Stimulated activated CD4-positive, alpha-beta T cell treated with anti-CD3 and anti-CD28 coated beads, TNF-alpha, amount 100 ng/mL, for 1 hour (primary cell): ENCODE measurements at places on chromosomes 2 and 18.

DNA sequence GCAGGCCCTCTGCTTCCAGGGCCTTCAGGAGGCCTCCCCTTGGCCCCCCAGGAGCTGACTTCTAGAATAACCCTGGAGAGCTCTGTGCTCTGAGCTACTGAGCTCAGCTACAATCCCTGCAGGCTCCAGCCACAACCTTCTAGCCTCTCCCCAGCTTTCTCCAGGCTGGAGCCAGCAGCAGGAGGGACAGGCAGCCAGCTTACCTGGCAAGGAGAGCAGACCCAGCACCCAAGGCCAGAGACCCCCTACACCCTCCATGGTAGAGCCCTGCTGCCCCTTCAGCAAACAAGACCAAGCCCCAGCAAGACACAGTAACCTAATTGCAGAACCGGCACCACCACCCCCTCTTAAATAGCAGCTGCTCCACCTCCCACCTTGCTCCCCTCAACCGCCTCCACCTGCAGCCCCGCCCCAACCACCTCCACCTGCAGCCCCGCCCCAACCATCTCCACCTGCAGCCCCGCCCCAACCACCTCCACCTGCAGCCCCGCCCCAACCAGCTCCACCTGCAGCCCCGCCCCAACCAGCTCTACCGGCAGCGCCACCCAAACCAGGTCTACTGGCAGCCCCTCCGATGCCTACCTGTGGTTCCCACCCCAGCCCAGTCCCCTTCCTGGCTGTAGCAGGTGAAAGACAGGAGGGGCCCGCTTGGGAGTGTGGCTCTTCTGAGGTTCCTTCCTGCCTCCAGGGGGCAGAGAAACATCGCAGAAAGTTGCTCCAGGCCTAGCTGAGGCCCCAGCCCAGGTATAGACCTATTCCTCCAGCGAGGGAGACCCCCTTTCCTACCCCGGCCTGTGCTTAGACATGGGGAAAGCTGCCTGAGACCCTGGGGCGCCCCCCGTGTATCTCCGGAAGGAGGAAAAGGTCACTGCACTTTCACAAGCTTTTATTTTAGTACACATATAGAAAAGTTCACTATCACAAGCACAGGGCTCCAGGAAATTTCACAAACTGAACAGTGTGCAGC lies at the start of gene ASTL:
ASTL (minus strand) TSS at position 324 of the 967 bp plus-strand sequence; CDS start at position 258, 66 bp downstream.
- DNase-seq = no peak

DNA sequence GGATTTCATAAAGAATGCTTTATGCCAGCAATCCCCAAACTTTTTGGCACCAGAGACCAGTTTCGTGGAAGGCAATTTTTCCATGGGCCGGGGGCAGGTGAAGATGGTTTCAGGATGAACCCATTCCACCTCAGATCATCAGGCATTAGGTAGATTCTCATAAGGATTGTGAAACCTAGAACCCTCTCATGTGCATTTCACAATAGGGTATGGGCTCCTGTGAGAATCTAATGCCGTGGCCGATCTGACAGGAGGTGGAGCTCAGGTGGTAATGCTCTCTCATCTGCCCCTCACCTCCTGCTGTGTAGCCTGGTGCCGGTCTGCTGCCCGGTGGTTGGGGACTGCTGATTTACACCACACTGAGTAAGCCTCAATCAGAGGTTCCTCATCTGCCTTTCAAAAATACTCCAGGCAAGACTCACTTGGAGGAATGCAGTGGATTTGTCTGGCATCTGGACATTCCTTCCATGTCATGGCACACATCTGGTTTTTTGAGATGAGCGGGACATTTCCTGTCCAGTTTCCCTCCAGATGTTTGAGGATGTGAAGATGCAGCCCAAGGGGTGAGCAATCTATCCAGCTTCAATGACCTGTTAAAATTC lies 185.8 kb downstream of the VAPA start:
- DNase-seq = no peak

DNA sequence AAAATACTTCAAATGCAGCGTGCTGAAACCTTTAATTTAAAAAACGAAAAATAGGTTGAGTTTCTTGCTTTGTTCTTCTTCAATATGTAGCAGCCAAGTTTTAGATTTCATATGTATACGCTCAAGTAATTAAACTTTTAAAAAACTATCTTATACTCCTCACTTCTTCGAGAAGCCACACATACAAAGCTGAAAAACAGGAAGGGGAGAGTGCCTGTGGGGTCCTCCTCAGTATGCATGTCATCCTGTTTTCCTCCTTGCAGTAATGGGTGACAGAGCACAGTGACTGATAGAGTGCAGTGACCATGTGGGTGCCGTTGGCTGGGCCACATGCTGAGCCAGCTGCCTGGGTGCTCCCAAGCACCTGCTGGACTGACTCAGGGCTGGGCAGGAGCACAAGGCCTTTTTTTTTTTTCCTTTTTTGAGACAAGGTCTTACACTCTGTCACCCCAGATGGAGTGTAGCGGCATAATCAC lies 33.3 kb downstream of the UXS1 start:
- DNase-seq = no peak

DNA sequence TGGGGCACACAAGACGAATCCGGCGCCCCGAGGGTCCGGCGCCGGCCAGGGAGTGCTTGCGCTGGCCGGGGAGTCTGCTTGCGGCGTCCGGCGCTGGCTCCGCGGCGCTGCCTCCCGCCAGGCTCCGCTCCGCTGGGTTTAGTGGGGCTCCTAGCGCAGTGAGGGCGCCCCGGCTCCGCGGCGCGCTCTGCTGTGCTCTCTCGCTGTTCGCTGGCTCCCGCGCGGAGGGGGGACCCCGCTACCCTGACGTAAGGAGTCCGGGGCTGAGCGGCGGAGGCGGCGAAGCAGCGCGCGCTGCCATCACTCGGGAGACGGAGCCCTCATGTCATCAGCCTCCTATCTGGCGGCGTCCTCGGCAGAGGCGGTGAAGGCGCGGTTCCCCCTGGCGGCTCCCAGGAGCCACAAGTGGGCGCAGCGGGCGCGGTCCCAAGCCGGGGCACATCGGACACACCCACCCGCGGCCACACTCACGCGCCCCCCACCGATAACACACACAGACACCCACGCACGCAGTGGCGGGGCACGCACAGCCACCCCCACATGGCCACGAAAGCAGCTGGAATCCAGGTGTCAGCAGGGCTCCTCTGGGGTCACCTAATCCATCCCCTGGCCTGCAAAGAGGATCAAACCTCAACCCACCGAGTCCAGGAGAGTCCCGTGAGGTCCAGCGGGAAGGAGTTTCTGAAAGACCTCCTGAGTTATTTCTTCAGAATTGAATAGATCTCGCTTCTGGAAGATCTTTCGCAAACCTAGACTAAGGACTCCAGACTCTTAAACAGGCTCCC lies at the start of gene C1QL2:
C1QL2 (minus strand) TSS at position 189 of the 785 bp plus-strand sequence. CDS start 482 bp downstream, outside the sequence.
- DNase-seq = no peak

DNA sequence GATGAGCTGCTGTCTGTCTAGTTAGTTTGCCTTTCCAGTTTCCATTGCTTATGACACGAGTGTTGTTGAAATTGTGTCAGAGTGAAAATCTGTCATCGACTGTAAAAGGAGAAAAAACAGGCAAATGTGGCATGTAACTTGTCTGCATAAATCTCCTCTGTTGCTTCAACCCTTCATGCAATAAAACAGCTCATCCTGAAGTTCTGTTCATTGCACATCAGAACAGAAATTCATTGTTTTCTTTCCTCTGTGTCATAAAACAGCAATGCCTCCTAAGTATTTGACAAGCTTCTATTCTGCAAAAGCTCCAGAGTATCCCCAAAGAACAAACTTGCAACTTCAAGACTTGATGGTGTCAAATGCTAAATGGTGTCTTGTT lies 432.1 kb downstream of the MEIS1 start:
- DNase-seq = no peak

DNA sequence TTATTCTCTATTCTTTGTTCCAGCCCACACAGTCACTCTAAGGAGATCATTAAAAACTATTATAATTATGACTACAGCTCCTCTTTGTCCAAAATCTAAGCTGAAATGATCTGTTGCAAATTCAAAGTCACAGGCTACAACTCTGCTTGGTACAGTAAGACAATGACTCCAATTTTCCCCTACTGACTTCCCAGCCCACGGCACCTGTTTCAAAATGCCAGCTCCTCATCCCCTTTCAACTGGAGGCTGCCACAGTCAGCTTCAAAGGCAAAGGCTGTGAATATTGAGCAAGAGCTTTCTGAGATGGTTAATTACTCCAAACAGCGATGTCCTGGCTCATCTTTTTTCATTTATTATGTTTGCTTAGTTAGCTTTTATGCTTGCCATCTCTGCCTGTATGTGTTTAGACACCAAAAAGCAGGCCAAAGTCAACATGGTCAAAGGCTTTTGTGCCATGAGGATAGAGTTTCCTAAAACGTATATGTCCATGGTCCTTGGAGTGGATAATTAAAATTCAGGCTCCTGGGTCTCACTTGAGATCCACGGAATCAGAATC lies 141.1 kb downstream of the DOCK10 start:
- no peak for DNase-seq

GRCh38 chr2:208392300-208392699 lies 14.3 kb upstream of the PTH2R start:
- DNase-seq = no peak

DNA sequence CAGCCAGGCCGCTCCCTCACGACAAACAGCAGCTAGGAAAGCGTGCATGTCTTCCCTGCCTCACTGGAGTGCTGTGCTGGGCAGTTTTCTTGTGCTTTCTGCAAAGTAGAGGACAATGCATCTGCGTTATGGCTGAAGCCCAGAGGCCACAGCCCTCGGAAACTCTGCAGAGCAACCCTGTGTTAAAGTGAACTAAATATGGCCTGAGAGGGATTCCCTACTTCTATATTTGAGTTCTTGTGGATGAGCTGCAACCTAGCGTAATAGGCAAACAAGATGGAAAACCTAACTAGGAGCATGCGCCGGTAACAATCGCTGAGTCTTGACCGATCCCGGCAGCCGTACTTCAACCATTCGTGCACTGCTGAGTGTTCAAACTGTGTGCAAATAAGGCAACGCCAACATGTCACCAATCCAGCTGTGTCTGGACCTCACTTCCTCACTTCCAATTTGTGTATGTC lies 471.9 kb upstream of the HS6ST1 start:
- no peak for DNase-seq

GRCh38 chr2:108621687-108622681 lies 87.7 kb downstream of the LIMS1 start:
- DNase-seq = no peak

DNA sequence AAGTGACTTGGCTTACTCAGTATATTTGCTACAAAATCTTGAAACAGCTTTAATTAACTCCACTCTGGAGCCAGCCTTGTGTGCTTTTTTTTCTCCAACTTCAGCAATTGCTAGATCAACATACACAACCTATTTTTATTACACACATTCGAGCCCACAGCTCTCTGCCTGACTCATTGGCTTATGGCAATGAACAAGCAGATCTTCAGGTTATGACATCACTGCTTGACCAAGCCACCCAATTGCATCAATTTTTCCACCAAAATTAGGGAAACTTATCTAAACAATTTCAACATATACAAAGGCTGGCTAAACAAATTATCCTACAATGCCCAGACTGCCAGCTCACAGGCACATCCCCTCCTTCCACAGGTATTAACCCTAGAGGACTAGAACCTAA lies 39.6 kb upstream of the PDK1 start:
- no peak for DNase-seq

- no peak for DNase-seq
Measured at GRCh38 chr2:160044728-160045127, 17.7 kb downstream of the PLA2R1 start.

DNA sequence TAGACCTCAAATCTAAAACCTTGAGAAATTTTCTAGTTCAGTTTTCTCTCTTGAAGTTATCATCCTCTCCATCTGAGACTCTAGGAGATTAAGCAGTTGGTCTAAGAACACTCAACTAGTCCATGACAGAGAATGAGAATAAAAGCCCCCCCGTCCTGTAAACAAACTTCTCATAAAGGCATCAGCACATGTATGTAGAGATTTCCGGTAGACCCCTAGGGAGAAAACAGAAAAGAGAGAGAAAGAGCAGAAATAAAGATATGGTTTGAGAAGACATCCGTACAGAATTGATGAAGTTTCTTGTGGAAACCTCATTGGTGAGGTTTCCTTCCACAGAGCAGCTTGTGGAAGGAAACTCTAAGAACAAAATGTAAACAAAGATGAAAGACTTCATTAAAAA lies 3.2 kb upstream of the GPR155 start:
- no peak for DNase-seq

DNA sequence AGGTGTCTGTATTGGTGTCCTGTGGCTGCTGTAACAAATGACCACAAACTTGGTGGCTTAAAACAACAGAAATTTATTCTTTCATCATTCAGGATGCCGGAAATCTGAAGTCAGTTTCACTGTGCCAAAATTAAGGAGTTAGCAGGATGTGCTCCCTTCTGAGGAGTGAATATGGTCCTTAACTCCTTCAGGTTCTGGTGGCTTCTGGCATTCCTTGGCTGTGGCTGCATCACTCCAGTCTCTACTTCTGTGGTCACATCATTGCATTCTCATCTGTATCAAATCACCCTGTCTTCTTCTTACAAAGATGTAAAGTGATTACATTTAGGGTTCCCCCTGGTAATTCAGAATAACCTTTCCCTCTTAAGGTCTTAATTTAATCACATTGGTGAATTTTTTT lies 12.6 kb downstream of the GPD2 start:
- DNase-seq = no peak

- no peak for DNase-seq
Measured at GRCh38 chr2:201994973-201995638, 38.5 kb upstream of the FZD7 start.

GRCh38 chr18:21980744-21981143 lies 188.6 kb upstream of the GATA6 start:
- DNase-seq = no peak

DNA sequence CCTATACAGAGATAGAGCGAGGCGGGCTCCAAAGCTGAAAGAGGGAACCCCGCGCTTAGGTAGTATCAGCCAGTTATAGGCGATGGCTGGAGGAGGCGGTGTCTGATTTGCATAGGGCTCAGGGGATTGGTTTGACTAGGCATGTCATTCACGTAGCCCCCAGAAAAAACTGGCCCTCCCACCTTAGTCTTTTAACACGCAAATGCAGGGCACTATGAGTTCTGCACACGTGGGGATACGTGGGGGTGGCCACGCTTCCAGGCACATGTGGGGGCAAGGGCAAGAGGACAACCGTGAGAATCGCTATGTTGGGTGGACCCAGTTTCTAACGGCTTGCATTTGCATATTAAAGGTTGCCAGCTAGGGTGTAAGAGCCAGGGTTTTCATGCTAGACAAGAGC lies 56.7 kb upstream of the MSTN start:
- DNase-seq = no peak

GRCh38 chr2:238698072-238698352 lies 149.9 kb upstream of the TWIST2 start:
- DNase-seq = no peak

GRCh38 chr2:196703695-196704094 lies 64.2 kb downstream of the CCDC150 start:
- no peak for DNase-seq

- DNase-seq = no peak
Measured at GRCh38 chr2:161250864-161251436, 57.3 kb upstream of the PSMD14 start.

DNA sequence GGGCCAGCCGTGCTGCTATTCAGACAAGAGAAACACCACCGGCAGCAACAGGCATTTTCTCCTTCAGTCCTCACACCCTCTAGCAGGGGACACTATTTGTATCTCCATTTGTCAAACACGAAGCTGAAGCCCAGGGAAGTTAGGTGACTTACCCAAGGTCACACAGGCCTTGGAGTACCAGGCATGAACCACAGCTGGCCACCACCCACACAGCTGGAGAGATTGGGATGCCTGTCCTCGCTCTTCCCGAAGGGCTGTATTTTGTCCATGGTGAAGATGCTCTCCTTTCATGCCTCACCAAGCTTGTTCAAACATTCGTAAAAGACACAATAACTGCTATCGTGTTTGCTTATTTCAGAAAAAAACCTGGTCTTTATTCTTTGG lies 182.7 kb downstream of the INHBB start:
- no peak for DNase-seq
